ENCODE measurements at places on chromosomes 6 and 20.

GRCh38 chr6:16157909-16158308 lies 29.0 kb downstream of the MYLIP start:
- no peak for DNase-seq

DNA sequence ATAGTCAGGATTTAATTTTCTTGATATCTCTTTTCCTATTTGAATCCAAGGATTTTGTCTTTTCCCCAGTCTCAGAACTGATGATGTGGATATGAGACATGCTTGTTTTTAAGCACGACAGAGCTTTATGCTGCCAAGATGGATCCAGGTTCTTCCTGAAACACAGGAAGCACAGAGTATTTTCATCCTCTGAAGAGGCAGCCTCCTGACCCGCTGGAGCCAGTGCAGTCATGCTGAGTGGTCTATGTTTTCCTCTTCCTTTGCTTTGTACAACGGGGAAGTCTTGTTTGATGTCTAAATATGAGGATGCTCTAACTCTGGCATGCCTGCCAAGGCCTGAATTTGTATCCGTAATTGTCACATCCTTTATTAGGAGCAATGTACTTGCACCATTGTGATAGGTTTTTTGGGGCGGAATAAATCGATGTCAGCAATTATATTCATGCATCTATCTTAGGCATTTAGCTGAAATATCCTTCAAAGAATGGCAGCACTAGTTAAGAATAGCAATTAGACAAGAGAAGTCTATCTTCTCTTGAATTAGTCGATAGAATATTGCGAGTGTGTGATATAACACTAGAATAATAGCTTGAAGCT lies 407.1 kb upstream of the JAG1 start:
- DNase-seq, result no peak

DNA sequence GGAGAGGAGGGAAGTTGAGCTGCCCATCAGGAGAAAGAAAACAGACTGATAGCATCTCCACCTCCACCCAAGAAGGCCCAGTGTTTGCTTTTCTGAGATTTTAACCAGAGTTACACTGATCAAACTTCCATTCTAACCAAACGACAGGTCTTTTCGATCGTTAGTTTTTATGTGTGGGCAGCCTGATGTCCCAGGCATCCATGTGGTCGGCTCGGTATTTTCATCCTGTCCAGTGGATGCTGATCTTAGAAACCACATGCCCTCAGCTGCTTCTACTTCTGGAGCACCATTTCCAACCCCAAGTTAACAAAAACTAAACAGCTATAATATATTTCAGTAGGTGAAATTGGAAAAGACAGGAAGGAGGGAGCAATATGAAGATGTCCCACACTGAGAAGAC lies 536.8 kb upstream of the JAG1 start:
- DNase-seq, result no peak

GRCh38 chr6:148999929-149000468 lies 253.2 kb downstream of the UST start:
- DNase-seq, result no peak

DNA sequence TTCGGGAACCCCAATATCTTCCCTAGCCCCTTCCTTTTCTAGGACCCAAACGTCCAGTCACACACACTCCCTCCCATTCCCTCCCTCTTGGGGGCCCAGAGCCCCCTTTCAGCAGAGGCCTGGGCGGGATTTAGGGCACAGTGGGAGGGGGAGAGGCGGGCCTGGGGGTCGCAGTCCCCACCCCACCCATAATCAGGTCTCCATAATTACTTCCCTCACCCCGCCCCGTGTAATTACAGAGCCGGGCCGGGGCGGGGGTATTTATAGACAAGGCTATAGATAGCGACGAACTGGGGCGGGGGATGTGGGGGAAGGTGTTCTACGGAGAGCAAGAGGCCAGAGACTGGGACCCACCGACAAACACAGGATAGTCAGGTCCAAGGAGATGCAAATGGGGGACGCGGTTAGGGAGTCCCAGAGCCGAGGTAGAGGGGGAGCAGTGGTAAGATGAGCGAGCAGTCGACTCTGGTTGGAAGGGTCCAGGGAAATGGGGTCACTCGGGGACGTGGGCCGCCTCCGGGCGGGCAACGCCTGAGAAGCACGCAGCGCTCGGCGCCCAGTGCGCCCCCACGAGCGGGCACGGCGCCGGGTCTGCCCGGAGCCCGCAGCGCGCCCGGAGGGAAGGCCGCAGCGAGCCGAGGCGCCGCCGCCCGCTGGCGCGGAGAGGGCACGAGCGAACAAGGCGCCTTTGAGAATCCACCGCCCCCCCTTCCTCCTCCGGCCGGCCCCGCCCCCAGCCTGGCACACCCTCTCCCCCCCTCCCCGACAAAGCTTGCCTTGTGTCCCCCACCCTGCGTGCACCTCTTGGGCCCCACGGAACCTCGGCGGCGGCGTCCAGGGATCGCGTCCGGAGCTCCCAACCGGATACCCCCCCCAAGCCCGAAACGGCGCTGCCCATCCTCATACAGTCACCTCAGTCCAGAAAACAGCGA lies 670 bp upstream of the COL11A2 start:
- peak; percentile 47 for DNase-seq

- DNase-seq, result no peak
Measured at GRCh38 chr6:28695715-28696114, 170.0 kb downstream of the GPX5 start.

- no peak for DNase-seq
Measured at GRCh38 chr6:40163924-40164323, 229.7 kb upstream of the MOCS1 start.

DNA sequence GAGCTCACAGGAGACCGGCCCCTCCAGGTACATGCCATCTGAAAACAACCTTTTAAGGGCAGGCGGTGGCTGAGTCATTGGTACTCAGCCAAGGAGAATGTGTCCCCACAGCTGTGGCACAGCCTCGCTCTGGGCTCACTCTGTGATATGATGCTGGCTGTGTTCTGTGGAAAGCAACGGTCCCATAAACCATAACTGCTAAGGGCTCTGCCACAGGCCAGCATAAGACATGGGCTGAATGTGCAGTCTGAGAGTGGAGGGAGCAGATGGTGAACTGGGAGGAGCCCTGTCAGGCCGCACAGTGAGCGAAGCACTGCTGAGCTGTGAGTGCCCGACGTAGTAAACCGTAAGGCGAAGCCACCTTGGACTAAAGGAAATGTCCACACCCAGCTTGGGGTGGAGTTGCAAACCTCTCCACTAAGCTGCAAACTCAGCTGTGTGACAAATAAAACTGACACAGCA lies 375.8 kb downstream of the THBS2 start:
- DNase-seq, result no peak

Data from stimulated activated CD4-positive, alpha-beta T cell treated with anti-CD3 and anti-CD28 coated beads, Interleukin-15, amount 100 ng/mL, for 24 hours (primary cell).